Umbilical cord (tissue), 2 donors: ENCODE measurements at places on chromosomes 6 and 20.

- no peak for DNase-seq
These were observed 134.6 kb upstream of the SNX9 start for GRCh38 chr6:157688275-157688959.

DNA sequence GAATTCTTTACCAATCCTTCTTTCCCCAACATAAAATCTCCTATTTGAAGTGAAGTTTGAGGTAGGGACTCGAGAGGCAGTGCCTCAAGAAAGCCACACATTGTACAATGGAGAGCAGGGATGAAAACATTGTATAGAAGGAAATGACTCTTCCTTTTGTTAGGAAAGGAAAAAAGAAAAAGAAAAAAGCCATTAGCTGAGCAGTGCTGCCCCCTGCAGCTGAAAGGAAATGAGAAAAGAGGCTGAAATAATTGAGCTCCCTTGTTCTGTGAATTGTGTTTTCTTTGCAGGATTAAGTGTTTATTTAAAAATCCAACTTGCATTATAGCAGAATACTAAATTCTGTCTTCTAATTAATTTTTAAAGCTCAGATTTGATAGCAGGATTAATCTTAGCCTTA lies 162.9 kb upstream of the SASH1 start:
- no peak for DNase-seq

GRCh38 chr6:118501765-118502164 lies 46.3 kb upstream of the PLN start:
- DNase-seq = no peak

DNA sequence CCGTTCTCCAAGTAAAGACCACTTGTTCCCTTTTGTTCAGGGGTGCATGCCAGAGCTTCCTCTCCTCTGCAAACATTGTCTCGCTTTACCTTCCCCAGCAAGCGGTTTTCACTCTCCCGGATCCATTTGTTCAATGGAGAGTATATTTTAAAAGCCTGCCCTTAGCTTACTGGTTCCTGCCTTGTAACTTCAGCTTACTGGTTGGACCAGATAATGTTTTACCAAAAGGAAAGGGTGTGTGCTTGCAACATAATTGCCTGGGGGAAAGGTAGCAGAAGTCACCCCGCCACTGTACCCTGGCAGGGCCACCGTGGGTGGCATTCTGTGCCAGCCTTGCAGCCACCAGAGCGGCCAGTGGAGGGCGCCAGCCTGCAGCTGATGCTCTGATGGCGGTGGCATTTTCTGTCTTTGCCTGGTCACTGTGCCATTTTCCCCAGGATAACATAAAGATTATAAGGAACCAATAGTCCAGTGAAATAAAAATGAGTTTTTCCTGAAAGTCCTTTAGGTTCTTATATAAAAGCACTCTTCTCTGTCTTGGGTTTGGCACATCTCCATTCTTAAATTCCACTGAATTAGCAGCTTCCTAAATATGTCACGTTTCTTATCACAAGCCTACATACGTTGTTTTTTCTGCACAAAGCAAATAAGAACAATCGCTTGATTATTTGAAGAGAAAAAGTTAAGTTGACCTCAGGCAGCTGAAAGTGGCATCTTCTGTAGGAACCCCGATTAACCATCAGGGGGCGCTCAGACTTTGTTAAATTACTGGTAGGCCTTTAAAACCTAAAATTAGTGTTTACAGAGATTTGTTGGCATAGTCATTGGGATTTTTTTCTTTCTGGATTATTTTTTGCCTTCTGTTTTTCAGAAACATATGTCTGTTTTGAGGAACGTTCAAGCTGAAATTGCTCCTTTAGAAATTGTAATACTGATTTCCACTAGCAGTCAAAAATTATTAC lies 67.4 kb upstream of the XRN2 start:
- peak; percentile 59 for DNase-seq

DNA sequence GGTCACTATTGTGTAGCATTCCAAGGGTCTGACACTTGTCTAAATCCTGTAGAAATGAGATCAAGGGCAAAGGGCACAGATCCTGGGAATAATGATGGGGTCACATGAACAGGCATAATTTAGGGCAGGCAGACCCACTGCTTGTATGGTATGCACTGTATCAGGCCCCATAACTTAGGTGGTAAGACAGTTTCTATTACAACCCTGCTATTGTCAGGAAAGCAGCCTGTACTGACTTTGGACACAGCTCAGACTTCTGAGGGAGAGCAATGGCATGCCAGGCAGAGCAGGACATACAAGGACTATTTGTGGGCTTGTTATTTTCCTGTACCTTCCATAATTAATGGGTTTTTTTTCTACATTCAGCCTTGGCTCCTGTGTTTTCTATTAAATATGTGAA lies 286.8 kb downstream of the PKHD1 start:
- DNase-seq = no peak

- DNase-seq = peak; percentile 45
These were observed 93.1 kb upstream of the HIVEP1 start for GRCh38 chr6:11918739-11919605.

- no peak for DNase-seq
These were observed 154.9 kb downstream of the ESR1 start for GRCh38 chr6:151962246-151962846.

GRCh38 chr20:58973866-58974265 lies 7.2 kb upstream of the NELFCD start:
- no peak for DNase-seq

DNA sequence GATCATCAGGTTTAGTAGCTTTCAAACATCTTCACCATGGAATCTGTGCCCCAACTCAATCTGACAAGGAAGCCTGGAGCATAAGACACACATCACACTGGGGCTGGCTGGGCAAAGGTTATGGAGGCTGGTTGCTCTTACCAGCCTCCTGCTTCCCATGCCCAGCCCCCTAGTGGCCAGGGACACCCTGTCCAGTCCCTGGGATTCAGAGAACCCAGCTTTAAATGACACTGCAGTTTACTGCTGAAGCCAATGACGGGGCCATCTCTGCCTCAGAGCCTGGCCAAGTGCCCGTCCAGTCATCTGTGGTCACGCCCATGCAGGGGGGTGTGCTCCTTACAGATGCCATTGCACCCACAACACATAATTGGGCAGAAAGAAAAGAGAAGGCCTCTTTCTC lies 272.9 kb downstream of the SMOC2 start:
- no peak for DNase-seq

GRCh38 chr6:18161431-18161830 lies 6.2 kb downstream of the KDM1B start:
- no peak for DNase-seq

DNA sequence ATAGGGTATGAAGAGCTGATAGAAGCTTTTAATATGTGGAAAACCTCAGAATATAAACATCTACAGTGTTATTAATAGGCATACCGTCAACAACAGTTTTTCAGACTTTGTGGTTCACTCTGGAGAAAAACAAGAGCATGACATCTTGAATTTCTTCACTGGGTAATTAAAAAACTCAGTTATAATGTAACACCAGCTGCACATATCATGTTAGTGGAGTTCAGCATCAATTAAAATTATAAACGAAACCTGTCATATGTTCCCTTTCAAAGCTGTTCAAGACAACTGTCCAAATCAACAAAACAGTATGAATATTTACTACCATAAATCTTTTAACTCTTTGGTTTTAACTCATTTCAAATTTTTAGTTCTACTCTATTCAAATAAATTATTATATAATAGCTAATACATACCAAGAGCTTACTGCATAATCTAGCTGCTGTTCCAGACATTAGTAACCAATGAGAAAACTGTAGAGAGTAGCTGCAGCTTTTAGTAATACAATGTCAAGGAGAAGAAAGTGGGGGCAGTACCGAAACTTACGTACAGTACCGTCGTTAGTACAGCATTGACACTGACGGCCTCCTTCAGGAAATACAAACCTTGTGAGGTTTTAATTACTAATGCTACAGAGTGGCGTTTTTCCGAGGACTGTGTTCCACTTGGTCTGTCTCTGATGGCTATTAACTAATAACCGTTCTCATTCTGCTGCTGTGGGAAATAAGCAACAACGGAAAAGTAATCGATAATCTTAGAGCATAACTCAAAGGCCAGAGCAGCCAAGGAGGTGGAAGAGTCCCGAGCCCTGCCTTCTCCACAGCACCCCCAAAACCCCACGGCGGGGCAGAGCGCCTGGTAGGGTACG lies 532 bp upstream of the PM20D2 start:
- peak; percentile 51 for DNase-seq

- DNase-seq = no peak
These were observed 548.9 kb downstream of the PRKN start for GRCh38 chr6:162178666-162179065.

GRCh38 chr20:11230999-11231398 lies 557.2 kb upstream of the JAG1 start:
- DNase-seq = no peak

DNA sequence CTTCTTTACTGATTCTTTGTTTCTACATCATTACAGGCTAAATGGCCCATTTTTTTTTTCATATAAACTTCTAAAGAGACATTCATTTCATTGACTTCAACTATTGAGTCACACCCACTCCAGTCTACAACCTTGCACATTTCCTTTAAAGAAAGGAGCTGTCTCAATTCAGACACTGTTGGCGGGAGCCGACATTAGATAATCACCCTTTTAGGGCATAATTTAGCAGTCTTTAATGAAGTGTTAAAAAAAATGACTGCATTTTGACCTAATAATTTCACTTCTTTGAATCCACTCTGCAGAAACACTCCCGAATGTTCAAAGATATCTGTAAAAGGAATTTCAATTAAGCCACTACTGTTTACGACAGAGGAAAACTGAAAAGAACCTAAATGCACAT lies 1.5 kb downstream of the EPM2A start:
- peak; percentile 9 for DNase-seq

DNA sequence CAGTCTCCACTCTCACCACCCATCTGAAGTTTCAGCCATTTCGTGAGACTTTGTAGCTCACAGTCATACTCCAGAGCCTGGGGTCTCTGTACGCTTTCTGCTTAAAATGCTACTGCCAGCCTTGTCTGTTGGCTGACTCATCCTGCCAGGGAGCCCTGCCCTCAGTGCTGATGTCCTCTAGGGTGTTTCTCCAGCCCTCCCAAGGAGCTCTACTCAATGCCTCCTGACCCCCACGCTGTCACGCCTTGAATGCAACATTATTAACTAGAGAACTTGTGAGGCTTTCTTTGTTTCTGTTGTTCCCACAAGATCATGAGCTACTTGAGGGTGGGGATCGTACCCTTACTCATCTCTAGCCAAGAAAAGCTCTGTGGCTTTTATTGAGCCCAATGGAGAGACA lies 20.1 kb downstream of the KIF16B start:
- no peak for DNase-seq

GRCh38 chr6:73680289-73680918 lies 15.6 kb upstream of the CD109 start:
- DNase-seq = no peak

GRCh38 chr6:21603082-21603952 lies 9.8 kb downstream of the SOX4 start:
- no peak for DNase-seq

DNA sequence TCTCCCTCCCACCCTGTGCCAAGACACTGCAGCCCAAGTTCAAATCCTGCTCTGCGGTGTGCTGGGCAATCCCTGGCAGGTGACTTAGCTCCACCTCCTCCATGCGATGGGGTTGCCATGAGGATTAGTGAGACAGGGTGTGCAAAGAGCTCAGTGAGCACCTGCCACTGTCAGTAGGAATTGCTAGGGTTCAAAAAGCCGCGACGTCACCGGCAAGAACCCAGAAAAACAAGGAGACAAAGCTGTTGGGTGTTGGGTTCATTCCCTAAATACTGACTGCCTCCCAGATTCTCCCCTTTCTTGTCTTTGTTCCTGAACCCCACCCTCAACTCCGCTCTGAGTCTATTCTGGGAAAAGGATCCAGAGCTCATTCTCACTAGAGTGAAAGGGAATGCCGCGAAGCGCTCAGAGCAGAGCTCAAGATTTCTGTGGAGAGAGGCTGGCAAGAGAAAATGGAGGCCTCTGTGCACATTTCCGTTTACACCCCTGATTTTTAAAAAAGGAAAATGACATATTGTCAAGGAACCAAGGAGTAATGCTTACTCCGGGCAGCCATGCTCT lies 13.3 kb downstream of the PMEPA1 start:
- no peak for DNase-seq

- no peak for DNase-seq
These were observed 44.0 kb upstream of the POU5F1 start for GRCh38 chr6:31214516-31214915.

GRCh38 chr6:109073344-109074132 lies 21.1 kb downstream of the SESN1 start:
- peak; percentile 84 for DNase-seq

GRCh38 chr20:57481281-57481711 lies 43.6 kb downstream of the CTCFL start:
- DNase-seq = no peak

GRCh38 chr6:150687508-150687907 lies 87.8 kb downstream of the PLEKHG1 start:
- no peak for DNase-seq
